ENCODE measurements at places on chromosomes 4 and X.

DNA sequence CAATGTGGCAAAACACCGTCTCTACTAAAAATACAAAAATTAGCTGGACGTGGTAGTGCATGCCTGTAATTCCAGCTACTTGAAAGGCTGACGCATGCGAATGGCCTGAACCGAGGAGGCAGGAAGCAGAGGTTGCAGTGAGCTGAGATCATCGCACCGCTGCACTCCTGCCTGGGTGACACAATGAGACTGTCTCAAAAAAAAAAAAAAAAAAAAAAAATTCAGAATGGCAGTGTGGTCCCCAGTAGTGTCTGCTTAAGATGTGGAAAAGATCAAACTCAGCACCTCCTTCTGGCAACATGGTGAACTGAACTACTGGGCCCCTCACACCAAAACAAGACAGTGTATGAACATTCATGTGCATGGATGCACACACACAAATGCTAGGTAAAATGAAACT is 32.2 kb downstream of the SMS start:
- peak; percentile 36 for ATAC-seq

- ATAC-seq, result peak; percentile 52
Observed at GRCh38 chr4:139556724-139557555, 921 bp upstream of the SETD7 start.

DNA sequence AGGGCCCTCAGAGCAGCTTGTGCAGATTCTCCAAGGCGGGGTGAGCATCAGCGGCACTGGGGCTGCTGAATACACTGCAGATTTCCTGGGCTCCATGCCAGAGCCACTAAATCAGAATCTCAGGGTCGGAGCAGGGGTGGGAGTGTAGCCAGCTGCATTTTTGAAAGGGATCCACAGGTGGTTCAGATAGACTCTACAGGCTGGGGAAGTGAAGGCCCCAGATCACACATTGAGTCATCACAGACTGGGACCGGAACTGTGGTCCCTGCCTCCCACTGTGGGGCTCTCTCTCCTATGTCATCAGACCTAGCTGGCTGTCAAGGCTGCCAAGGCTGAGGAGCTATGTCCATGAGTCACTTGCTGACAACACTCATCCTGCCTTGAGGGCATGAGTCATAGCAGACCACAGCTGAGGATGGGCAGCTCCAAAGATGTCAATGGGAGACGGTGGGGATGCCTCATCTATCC is 162.3 kb upstream of the MAMLD1 start:
- ATAC-seq, result peak; percentile 95

DNA sequence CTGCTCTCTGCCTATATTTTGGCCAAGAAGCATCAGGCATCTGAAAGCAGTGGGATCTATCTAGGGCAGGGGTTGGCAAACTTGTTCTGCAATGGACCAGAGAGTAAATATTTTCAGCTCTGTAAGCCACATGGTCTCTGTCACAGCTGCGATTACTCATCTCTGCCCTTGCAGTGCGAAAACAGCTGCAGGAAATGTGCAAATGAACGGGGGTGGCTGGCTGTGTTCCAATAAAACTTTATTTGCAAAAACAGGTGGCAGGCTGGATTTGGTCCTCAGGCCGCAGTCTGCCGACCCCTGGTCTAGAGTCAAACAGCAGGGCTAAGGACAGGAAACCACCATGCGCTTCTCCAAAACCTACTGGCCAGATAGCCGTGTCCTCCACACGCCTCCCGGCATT is 48.6 kb downstream of the ACOX3 start:
- peak; percentile 72 for ATAC-seq

DNA sequence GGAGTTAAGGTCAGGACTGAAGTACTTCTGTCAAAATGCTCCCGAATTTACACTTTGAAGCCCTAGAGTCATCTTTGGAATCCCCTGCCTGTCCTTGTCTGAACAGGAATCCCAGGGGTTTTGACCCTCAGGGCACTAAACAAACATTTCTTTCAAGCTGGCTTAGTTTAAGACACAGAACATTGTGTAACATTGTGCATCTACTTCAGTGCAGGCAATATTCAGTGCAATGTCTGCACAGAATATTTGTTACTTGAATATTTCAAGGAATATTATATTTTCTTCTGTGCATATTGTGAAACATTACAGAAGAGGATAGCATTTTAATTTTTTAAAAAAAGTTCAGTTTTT is 763.4 kb downstream of the PCDH18 start:
- ATAC-seq, result no peak

DNA sequence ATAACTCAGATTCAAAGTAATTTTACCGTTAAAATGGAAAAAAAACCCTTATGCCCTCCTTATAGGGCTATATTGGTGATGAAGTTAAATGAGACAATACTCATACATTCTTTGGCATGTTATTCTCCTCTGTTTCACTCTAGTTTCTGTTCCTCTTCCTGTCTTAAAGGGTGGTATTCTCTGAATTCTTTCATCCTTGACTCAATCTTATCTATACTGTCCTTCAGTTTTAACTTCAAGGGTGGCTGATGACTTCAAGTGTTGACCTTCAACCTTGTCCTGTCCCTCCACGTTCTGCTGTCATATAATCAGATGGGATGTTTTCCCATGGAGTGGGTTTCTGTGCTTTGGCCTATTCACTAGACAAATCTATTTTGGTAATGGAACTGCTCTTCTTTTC is 44.0 kb downstream of the ZNF518B start:
- peak; percentile 92 for ATAC-seq

DNA sequence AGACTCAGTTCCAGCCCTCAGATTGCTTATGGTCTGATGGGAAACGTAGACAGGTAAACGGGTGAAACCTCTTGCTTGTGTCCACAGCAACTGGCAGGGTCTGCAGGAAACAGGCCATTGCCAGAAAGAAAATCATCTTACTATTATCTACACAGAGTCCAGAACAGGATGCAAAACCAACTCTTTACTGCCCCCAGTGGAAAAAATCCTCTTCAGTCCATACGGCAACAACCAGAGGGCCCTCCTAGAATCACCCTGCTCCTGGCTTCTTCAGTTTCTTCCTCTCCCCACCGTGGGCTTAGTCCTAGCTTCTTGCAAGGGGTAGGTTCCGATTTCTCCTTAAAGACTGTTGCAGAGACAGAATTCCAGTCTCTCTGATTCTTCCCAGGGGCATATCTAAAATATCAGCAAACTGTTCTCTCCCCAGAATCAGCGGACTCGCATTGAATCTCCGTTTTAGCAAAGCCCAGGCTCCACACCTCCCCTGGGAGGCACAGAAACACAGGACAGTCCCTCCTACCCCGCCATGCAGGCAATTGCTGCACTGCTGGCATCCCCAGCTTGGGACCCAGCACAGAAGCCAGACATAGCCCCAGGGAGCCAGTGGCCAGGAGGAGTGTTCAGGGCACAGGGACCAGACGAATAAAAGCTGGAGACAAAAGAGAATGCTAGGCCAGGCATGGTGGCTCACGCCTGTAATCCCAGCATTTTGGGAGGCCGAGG is 41.0 kb upstream of the SH3RF1 start:
- ATAC-seq, result peak; percentile 75

DNA sequence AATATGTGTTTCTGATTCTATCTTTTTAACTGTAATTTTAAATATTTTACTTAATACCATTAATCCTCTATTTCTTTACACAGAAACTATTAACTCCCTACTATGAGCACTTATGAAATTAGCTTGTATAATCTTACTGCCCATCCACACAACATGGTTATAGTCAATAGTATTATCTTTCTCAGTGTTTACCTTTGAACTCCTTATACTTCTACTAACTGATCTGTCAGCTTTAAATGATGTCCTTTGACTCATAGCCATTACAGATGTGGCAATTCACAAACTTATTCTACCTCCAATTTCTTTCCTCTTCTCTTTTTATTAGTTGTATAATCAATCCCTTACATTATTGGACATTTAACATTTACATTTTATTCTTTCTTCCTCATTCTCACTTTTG is 5.5 kb downstream of the SEC31A start:
- no peak for ATAC-seq

DNA sequence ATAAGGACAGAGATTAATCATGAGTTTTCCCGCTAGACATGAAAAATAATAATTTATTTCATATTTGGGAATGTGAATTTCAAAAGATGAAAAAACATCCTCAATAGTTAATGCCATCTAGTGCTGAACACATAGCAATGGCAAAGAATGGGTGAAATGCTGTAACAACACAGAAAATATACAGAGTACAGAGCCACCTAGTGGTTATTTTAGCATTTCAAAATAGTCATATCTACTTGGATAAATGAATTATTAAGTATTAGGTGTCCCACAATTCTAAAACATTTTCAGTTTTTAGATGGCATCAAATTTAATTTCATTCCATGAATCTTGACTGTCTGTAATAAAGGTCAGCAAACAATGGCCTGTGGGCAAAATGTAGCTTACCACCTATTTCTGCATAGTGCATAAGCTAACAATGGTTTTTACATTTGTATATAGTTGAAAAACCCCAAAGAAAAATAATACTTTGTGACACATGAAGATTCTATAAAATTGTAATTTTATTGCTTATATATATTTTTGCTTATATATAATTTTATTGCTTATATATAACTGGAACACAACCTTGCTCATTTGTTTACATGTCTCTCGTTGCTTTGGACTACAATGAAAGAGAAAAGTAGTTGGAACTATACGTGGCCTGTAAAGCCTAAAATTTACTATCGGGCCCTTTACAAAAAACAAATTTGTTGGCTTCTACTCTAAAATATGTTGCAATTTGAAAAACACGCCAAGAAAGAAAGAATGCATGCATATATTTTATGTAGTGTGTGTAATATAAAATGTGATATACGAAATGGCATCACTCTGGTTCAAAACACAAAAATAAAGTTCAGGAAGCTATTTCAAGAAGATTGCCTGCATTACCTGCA is 99.1 kb upstream of the FAM47C start:
- no peak for ATAC-seq

DNA sequence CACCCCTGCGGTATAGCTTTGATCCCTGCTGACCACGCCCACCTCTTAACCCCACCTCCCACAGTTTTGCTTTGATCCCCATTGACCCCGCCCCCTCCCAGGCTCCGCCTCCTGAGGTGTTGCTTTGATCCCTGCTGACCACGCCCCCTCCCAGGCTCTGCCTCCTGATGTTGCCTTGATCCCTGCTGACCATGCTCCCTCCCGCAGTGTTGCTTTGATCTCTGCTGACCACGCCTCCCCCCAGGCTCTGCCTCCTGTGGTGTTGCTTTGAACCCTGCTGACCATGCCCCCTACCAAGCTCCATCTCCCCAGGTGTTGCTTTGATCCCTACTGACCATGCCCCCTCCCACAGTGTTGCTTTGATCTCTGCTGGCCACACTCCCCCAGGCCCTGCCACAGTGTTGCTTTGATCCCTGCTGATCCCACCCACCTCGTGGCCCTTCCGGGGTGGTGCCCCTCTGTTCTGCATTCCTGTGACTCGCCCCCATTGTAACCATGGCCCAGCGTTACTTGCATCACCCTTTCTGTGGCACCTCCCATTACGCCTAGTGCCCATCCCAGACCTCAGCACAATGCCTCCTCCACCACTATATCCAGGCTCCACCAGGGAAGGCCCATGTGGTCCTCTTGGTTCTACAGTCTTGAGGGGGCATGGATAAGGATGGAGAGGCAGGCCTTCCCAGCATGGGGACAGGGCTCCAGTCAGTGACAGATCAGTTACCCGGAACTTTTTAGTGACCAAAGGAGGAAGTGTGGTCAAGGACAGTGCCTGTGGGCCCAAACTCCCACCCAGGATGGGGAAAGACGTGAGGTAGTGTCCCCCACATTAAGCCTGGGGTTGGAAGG is 70.8 kb downstream of the ADRA2C start:
- no peak for ATAC-seq

GRCh38 chr4:15779306-15779705 is 1.2 kb downstream of the CD38 start:
- ATAC-seq, result no peak

DNA sequence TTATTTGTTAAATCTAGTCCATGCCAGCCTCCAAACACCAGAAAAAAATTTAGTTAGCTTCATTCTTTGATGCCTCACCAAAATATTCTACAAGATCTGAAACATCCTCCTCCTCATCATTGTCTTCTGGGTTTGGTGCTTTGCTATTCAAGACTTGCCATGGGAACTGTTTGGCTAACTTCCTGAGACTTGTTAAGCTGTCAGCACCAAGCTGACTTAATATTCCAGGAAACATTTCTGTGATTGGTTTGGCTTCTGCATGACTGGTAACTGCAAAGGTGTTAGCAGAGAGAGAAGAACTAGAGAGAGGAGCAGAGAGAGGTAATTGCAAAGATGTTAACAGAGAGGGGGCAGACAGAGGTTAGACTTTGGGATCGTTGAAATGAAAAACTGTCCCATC is 101.3 kb downstream of the PALLD start:
- ATAC-seq, result no peak

GRCh38 chrX:46278572-46278971 is 266.6 kb downstream of the ZNF674 start:
- ATAC-seq, result no peak

DNA sequence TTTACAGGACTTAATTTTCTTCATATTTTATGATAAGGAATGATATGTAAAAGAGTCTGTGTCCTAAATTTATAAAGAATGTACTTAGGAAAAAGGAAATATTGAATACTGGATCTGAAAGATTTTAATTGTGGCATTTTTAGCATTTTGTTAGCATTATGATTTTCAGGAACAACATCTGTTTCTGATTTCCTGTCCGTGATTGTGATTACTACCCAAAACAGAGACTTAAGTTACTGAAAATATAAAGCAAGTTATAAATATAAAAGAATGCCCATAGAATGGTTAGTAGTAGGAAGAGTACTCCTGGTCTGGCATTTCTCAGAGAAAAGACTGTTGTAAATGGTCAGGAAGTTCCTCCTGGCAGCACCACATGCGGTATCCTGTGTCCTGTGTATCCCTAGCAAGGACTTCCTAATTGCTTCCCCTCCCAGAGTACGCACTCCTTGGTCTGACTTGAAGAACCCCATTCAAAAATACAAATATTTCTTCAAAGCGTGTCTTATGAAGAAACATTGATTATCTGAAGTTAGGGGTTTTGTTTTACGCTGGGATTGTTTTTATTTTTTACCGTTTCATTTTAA is 88.9 kb downstream of the RS1 start:
- no peak for ATAC-seq

DNA sequence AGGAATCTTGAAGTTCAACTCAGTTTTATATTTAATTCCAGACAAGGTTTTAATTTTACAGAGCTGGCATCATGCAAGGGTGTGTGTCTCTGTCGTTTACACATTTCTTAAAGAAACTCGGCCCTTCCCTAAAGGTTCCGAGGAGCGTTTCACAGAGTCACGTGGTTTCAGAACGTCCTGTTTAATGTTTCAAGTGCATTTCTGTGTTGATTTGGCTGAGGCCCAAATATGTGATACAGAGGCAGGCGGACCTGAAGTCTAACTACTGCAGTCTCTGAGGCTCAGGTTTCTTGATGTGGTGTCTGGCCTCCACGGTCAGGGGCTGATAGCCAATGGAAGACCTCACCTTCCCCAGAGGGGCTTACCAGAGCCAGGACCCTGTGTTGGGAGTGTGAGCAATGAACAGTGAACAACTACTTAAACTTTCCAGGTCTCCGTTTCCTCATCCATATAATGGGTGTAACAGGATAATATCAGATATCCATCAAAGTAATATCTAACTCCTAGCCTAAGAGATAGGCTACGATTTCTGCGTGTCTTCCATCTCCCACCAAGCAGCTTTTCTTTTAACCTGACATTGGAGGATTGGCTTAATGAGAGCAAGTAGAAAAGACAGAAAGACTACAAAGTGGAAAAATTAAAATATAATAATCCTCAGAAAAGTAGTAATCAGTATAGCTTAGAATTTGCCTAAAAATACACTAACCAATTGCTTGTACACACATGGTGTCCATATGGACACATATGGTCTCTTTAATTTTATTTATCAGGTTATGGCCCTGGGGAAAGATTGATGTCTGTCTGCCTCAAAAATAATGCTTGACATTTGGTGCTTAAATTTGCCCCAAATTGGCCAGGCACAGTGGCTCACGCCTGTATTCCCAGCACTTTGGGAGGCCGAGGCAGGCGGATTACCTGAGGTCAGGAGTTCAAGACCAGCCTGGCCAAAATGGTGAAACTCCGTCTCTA is 50.0 kb upstream of the TRIM2 start:
- ATAC-seq, result no peak
